ENCODE measurements at places on chromosomes 16 and 17.

- DNase-seq, result no peak
Observed at GRCh38 chr16:59899940-59900339, 1165.8 kb upstream of the GOT2 start.

- no peak for DNase-seq
Observed at GRCh38 chr17:31549121-31549524, 157.6 kb downstream of the RAB11FIP4 start.

DNA sequence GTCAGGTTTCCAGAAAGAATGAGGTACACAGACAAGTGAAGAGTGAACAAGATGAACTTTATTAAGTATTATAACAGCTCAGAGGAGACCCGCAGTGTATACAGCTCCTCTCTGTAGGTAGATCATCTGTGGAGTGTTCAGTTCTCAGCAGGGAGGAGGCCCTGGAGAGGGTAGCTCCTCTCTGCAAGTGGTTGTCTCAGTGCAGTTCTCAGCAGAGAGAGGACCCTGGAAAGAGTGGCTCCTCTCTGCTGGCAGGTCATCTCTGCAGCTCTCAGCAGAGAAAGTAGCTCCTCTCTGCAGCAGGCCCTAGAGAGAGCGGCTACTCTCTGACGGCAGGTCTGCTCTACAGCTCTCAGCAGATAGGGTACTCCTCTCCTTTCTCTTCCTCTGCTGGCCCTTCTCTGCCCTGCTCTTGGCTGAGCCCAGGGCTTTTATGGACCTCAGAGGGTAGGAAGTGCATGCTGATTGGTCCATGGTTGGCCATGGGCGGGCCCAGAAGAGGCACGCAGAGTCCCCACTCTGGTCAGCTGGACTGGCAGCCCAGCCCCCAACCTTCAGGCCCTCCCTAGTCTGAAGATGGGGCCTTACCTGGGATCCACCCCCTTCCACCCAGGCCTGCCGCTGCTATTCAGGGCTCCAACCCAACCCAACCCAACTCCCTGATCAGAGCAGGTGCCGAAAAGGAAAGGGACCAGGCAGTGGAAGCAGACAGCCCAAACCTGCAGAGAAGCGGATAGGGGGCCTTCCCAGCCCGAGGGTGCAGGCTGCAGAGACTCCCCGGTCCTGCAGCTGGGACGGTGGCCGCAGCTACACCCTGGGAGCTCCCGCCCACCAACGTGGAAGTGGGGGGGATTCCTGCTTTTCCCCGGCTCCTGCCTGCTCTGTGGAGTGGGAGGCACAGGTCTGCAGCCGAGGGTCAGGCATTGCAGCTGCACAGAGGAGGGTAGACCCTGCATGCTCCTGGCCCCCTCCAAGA is 18.5 kb upstream of the DNAJA2 start:
- no peak for DNase-seq

- DNase-seq, result no peak
Observed at GRCh38 chr17:67212714-67213417, 32.1 kb downstream of the HELZ start.

- no peak for DNase-seq
Observed at GRCh38 chr16:57575468-57576277, 33.2 kb downstream of the ADGRG5 start.

DNA sequence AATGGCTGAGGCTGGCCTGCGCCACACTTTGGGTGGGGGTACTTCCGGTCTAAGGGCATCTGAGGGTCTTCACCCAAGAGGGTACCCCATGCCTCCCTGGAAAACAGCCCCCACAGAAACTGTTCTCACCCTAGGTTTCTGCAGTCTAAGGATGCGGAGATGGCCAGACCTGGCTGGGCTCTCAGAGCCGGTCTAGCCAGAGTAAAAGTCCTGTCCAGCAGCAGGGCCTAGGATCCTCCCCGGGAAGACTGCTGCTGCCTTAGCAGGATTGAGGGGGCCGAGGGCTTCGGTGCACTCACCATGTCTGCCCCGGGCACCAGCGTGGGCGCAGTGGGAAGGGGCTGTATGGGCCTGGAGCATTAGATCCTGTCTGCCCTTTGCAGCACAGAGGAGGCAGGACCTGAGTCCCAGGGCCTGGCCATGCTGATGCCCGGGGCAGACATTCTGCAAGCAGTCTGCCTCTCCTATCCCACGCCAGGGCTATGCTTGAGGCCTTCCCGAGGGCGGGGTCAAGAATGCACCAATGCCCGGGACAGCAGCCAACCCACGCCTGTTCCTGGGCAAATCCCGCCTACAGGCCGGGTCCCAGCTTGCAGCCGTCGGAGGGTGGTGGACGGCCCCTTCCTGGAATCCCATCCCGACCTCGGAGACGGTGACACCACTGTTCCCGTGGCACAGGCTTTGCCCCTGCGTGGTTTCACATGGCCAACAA is 54.7 kb downstream of the CBFA2T3 start:
- no peak for DNase-seq

DNA sequence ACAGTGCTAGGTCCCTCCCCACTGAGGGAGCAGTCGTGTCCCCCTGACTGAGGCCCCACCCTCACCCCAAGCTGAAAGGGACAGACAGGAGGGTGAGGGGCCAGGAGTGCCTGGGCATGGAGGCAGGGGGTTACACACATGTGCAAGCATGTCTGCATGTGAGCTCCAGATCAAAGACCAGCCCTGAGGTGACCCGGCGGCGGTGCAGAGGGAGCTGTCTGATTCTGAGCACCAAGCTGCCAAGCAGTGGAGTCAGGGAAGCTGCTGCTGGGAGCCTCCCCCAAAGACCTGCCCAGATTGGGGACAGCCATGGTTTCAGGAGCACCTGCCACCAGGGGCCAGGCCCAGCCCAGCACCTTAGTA is 5.5 kb downstream of the DLX3 start:
- no peak for DNase-seq

GRCh38 chr16:77675464-77676324 is 46.6 kb upstream of the NUDT7 start:
- peak; percentile 54 for DNase-seq

DNA sequence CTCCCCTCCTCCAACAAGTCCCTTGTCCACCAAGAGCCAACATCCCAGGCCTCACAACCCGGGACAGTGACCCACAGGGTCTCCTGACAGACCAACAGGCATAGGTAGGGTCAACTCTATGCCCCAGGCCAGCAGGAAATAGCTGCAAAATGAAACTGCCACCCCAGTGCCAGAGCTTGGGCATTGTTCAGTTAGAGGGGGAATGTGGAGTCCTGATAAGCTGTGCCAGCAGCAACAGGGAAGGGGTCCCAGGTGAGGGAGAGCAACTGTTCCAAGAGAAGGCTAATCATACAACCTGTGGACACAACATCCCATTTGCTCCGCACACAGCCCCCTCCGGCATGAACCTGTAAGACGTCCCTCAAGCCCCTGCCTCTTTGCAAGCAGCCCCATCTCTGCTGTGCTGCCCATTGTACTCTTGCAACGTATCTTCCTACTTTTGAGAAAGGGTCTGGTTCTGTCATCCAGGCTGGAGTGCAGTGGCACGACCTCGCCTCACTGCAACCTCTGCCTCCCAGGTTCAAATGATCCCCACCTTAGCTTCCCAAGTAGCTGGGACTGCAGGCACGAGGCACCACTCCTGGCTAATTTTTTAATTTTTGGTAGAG is 17.2 kb downstream of the CTRB2 start:
- no peak for DNase-seq

- DNase-seq, result no peak
Observed at GRCh38 chr17:18361837-18362697, 1.3 kb downstream of the SHMT1 start.

GRCh38 chr16:48885471-48885870 is 275.5 kb upstream of the N4BP1 start:
- DNase-seq, result no peak

DNA sequence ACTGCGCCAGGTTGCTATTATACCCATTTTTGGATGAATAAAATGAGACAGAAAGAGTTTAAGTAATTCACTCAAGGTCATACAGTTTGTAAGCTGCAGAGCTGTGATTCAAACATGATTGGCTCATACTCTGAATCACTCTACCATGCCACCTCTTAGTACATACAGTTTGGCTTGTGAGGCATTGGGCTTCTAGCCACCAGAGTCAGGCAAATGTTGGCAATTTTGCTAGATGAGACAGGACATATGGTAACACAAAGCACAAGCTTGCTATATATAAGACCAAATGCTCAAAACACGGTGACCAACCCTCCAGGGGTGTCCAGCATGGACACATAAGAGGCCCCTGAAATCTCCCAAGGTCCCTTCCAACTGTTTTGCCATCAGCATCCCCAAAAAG is 236.0 kb upstream of the IRX5 start:
- DNase-seq, result no peak

DNA sequence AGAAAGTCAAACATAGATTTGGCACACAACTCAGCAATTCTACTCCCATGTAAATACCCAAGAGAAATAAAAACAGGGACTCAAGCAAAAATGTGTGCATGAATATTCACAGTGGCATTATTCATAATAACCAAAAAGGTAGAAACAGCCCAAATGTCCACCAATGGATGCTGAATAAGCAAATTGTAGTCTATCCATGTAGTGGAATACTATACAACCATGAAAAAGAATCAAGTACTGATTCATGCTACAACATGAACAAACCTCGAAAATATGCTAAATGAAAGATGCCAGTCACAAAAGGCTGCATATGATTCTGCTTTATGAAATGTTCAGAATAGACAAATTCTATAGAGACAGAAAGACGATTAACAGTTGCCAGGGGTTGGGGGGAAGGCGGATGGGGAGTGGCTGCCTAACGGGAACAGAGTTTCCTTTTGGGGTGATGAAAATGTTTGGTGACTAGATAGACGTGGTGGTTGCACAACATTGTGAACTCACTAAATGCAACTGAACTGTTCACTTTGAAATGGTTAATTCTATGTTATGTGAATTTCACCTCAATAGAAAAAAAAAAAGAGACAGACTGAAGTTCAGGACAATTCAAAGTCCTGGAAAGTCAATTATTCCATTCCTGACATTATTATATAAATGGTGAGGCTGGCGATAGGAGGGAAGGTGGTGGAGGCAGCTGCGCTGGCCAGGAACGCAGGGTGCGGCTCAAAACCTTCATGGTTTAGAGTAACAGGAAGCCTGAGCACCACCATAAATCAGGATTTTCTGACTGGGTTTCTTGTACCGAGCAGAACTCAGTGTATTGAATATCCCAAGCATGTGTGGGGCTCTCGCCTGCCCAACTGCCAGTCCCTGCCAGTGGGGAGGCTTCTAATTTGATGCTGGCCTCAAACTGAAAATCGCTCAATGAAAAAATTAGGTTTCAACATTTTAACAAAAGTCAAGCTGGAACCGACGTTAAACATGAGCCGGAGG is 300.9 kb downstream of the C16orf95 start:
- no peak for DNase-seq

Data from smooth muscle cell of the brain vasculature (primary cell).